ENCODE measurements at places on chromosomes 1 and 21. TPM values are rescaled to one million over a fixed set of nuclear protein-coding genes. Genes with fewer than 3 reads are reported as not detected.

The CIART gene
- total RNA-seq = 1.3 TPM

The FPGT gene
- 10.4 TPM for total RNA-seq

The TRIM17 gene
- total RNA-seq = 1.5 TPM

The RIMKLA gene
- 3.0 TPM for total RNA-seq

The RIPPLY3 gene
- 0.27 TPM for total RNA-seq

The LCE3E gene
- total RNA-seq = not detected

The PIGV gene
- 15.3 TPM for total RNA-seq

The GPX7 gene
- total RNA-seq = 20.6 TPM

The FAM177B gene
- not detected for total RNA-seq

The C1orf210 gene
- not detected for total RNA-seq

The GORAB gene
- 8.5 TPM for total RNA-seq

The LHX8 gene
- total RNA-seq = not detected

The ARHGAP29 gene
- 0.38 TPM for total RNA-seq

The RAB42 gene
- total RNA-seq = not detected

The CAPZA1 gene
- total RNA-seq = 274 TPM

The UTS2 gene
- total RNA-seq = not detected

The OR2L5 gene
- total RNA-seq = not detected

The AMY1B gene
- not detected for total RNA-seq

The RAB7B gene
- total RNA-seq = not detected

The TNNT2 gene
- total RNA-seq = not detected

The OSCP1 gene
- total RNA-seq = 2.7 TPM

The AMY2B gene
- total RNA-seq = 4.4 TPM

All from activated CD4-positive, alpha-beta memory T cell treated with anti-CD3 and anti-CD28 coated beads for 36 hours (primary cell).